ENCODE measurements at places on chromosomes 4 and X.

GRCh38 chrX:70433848-70434351 lies 10.7 kb upstream of the DLG3 start:
- peak; percentile 15 for DNase-seq

GRCh38 chrX:40266490-40267333 lies 169.0 kb upstream of the BCOR start:
- DNase-seq, result no peak

DNA sequence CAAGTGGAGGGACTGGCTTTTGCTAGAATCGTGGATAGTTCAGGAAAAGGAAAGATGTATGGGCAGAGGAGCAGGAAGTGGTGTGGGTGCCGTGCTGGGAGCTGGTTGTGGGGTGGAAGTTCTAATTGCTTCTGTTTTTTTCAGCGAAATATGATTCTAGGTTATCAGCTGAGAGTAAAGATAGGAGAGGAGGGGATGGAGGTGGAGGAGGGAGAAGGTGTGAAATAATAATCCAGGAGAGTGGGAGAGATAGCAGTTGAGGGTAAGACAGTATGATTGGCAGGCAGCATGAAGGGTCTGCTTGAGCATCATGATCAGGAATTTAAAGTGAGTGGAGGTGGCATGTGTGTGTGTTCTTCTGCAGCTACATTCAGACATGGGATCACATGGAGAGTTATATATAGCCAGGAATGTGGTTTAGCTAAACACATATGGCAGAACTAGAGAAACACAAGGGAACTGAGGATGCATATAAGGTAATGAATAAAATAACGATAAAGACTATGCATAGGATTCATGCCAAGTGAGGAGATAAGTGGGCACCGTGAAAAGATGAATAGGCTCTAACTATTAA lies 133.7 kb downstream of the ANK2 start:
- DNase-seq, result no peak

DNA sequence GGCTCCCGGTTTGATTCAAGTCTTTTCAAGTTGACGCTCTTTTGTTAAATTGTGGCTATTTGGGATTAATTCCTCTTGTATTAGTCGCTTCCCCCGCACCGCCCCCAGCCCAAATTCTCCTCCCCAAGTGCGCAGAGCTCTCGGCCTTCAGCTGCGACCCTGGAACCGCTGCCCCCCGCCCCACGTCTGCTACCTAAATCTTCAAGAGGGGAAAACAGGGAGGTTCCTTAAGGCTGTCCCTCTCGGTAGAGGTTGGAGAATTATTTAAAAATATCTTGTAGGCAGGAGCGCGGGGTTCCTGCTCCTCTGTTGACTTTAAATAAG lies 860 bp upstream of the RPS6KA3 start:
- DNase-seq, result no peak

DNA sequence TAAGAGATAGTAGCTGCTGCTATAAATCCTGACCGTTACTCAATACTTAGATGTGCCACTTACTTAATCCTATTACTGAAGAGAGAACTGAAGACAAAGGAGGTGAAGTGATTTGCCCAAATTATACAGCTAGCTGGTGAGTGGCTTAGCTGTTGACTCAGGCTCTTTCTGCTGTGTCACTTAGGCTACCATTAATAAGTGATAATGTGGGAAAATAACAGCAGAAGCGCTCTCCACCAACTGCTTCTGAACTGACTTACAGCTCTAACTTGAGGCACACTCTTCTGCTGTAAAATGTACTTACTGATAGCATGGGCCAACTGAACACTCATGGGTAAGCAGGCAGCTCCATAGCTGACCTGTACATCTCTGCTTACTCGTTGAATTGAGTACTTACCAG lies 7.5 kb upstream of the KLHL5 start:
- DNase-seq, result no peak

- DNase-seq, result no peak
These were observed 75.7 kb downstream of the ASB9 start for GRCh38 chrX:15194146-15194545.

GRCh38 chr4:62865261-62865660 lies 1544.0 kb downstream of the TECRL start:
- DNase-seq, result no peak

DNA sequence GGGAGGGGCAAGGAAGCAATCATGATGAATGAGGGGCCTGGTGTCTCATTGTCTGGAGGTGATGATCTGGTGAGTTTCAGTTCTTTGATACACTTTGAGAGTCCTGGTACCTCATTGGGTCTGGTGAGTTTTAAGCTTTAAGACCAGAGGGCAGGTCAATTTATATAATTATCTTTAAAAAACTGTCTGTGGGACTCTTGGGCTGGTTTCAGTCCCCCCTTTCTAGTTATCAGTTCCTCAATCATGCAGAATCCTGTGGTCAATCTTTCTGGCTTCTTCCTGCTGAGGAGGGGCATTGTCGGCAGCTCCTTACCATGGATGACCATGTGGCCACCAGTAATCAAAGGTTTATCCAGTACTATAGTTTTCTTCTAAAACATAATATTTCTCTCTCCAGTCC lies 789.1 kb downstream of the PCDH18 start:
- DNase-seq, result no peak

GRCh38 chr4:114911111-114911510 lies 202.3 kb downstream of the NDST4 start:
- DNase-seq, result no peak

DNA sequence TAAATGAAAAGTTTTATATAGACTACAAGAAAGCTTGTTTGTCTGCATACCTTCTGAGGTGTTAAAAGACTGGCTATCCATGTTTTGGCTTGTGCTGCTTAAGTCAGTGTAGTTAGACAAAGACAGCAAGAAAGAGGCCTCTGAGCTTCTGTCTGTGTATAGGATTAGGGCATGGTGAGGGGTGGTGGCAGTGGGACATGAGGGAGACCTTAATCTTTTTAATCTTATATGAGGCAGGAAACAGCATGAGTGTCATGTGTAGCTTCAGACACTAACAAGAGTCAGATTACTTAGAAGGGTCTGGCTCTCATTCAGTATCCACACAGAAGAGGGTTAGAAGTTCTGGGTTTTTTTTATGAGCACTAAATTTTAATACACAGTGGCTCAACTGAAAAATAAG lies 213.3 kb downstream of the GABRG1 start:
- no peak for DNase-seq

DNA sequence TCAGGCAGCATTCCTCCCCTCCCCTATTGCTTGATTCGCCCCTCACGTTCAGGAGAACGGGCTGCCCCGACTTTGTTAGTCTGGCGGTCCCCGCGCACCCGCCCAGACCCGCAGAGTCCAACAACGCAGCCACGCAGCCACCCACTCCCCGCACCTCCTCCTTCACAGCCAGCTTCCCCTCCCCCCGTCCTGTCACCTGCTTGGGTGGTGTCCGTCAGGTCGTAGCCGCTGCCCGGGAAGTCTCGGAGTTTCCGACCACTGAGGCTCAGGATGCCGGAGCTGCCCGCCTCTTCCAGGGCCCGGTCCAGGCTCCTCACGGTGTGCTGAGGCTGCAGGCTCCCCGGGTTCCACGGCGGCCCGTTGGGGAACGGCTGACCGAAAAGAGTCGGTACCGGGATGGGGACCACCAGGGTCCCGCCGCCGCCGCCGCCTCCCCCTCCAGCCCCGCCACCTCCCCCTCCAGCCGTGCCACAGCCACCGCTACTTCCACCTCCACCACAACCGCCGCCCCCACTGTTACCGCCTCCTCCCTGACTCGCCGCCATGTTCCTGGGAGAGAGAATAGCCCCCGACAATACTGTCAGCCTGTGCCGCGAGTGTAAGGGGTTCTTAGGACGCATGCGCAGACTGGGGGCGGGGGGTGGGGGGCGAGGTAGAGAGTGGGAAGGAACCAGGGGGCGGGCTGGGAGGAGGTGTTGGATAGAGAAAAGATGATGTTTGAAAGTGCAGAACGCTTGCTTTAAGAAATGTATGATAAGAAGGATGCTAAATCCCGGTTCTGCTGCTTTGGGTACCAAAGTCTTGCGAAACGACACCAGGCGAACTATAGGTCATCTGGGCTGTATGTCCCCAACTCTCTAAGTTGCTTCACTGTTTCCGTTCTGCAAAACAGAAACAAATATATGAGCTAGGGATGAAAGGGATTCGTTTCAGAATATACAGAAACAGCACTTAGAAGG lies at the start of gene LRCH2:
Gene LRCH2 (minus strand): TSS at position 600 of the 959 bp plus-strand sequence. CDS start 55 bp downstream, at position 545.
- no peak for DNase-seq

- no peak for DNase-seq
These were observed 355.0 kb upstream of the GATB start for GRCh38 chr4:152115794-152116193.

- no peak for DNase-seq
These were observed 40.5 kb downstream of the USP38 start for GRCh38 chr4:143225167-143225566.

DNA sequence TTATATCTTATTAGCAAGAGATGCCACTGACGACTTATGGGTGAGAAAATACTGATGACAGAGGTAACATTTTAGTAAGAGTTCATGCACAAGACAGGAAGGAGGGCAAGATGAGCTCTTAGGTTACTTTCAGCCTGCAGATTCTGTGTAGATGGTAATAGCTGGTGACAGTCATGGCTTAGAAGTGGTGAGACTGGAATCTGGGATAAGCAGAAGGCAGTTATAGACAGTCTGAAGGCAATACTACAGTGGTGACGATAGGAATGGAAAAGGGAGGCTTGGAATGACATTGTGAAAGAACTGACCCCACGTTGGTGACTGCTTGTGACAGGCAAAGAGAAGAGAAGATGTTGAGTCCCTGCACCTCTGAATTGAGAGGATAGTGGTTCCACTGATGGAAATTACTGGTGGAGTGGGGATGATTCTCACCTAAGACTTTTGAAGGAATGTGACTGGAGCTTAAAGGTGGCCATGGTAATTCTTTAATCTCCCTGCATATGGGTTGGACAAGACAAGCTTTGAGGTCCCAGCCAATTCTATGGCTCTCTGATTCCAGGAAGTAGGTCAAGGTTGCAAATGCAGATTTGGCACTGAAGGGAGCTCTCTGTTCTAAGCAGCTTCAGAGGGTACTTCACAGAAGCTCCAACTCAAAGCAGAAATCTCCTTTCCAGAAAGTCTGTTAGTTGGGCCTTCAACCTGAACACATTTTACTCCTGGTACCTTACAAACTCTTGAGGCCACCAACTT lies 99.7 kb downstream of the RASL11B start:
- no peak for DNase-seq

- no peak for DNase-seq
These were observed 17.2 kb downstream of the TRPC3 start for GRCh38 chr4:121934635-121935034.

GRCh38 chrX:133786382-133786781 lies 199.0 kb downstream of the GPC3 start:
- DNase-seq, result no peak

- DNase-seq, result no peak
These were observed 124.2 kb downstream of the NFKB1 start for GRCh38 chr4:102625232-102625930.

DNA sequence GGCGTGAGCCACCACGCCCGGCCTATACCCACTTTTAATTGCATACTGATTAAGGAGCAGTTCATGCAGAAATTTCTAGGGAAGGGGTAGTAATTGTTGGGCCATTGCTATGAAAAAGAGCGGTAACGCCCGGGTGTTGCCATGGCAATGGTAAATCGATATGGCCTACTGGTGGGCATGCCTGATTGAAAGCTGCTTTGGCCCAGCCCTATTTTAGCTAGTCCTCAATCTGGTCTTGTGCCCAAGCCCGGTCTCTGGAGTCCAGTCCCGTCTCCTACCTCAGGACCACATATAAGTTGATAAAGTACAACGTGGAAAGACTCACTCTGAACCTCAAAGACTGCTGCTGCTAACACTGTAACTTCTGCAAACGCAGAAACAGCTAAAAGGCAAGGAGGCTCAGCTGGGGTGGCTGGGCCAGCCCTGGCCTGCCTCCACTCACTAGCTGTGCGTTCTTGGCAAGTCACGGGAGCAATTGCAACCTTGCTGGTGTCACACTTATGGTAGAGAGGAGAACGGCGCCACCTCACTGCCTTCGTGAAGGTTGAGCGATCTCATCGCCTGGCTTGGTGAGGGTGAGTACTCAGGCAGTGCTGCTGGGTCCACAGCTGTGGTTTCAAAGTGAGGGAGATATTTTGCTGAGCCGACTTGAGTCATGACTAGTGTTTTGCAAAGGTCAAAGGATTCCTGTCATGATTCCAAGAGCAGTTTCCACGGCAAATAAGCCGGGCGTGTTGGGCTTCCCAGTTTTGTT lies 57.0 kb upstream of the GRPEL1 start:
- DNase-seq, result no peak

- no peak for DNase-seq
These were observed 178.5 kb downstream of the CBR4 start for GRCh38 chr4:168831585-168831918.

- DNase-seq, result no peak
These were observed 126.3 kb downstream of the PRDM5 start for GRCh38 chr4:120796271-120796670.

- DNase-seq, result no peak
These were observed 261.1 kb upstream of the PLCXD1 start for GRCh38 chrX:19912-20571.

DNA sequence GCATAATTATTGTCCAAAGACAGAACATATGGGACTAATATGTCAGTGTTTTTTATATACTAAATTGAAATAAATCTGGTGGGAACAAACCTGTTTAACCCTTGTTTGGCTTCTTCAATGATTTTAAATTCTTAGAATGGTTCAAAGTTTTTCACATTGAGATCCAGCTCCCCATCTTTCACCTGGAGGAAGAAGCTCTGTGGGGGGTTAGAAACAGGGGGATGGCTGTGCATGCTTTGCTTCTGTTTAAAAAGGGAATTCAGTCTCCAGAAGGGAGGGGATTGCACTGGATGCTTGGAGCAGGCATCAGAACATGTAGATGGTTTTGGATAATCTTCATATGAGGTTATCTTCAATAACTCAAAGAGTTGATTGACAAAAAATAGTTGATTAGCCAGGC lies 72.1 kb downstream of the GALNT7 start:
- DNase-seq, result no peak
